ENCODE measurements at places on chromosomes 2 and 18.

DNA sequence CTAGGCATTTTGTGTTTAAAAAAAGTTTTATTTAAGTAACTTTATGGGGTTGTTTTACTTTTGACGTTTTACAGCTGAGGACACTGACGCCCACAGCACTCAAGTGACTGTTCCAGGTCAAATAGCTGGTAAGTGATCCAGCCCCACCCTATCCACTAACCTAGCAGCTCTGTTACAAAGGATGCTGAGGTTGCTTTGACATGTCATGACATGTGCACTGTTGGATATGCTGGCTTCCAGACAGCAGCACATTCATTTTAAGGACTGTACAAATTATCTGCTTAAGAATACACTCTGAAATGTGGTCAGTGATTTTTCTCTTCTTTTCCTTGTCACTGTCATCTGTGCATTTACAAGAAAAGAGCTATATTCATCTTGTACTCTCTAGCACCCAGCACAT, 417.5 kb downstream of the ZEB2 start:
- no peak for DNase-seq

GRCh38 chr2:74564222-74564621, 9.7 kb downstream of the DOK1 start:
- DNase-seq: no peak

- no peak for DNase-seq
These were observed 176.8 kb downstream of the ZNF407 start for GRCh38 chr18:74774486-74774885.

DNA sequence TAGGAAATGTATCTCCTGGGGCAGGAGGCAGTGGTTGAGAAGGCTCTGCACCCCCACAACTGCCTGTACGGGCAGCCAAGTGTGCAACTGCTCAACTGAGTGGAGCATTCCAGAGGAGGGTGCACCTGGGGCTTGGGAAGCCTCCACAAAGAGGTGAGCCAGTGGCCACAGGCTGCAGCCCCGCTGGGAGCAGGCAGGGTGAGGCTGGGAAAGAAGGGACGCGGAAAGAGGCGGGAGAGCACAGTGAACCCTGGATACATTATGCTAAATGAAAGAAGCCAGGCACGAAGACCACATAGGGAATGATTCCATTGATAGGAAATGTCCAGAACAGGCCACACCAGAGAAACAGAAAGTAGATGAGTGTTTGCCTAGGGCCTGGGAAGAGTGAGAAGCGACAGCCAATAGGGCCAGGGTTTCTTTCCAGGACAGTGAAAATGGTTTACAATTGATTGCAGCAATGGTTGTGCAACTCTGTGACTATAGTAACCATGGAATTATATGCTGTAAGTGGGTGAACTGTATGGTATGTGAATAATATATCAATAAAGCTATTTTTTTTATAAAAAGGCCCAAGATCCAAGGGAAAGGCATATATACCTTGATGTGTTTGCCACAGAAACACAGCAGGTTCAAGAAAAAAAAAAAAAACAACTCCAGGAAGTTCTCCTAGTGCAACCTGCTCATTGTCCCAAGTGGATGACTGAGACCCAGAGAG, 82.4 kb downstream of the DDX1 start:
- DNase-seq: no peak

GRCh38 chr2:45691171-45691999, 39.9 kb downstream of the PRKCE start:
- DNase-seq: no peak

GRCh38 chr2:229044581-229044980, 226.5 kb downstream of the PID1 start:
- DNase-seq: no peak

DNA sequence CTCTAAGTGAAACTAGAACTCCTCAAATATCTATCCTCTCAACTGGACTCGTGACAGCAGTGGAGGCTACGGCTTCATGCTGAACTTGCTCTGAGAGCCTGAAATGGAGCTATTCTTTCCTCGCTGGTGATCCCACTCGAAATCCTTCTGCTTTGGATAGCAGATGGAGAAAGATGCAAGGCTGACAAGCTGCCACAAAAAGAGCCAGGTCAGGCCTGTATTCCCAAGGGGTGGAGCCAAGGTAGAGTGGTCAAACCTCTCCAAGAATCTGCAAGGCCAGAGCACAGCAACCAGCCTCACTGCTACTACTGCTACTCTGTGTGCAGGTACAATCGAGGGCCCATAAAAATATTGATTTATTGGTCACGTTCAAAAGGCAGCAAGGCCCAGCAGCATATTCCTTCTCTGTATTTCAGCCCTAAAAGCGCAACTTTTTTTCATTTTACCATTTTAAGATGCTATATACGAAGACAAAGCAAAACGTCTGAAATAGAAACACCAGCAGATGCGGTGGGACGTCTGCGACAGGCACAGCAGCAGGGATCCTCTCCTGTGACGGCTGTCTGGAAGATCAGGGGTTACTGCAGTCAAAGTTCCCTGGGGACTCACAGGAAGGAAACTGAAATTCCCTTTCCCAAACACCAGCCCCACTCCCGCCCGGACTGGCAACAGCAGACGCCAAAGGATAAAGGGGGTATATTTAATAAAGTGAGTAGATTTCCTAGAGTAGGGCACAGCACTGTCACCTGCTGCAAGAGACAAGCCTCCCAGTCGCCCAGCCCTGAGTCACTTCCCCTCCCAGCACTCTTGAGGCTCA, 2.4 kb downstream of the SPRED2 start:
- no peak for DNase-seq

DNA sequence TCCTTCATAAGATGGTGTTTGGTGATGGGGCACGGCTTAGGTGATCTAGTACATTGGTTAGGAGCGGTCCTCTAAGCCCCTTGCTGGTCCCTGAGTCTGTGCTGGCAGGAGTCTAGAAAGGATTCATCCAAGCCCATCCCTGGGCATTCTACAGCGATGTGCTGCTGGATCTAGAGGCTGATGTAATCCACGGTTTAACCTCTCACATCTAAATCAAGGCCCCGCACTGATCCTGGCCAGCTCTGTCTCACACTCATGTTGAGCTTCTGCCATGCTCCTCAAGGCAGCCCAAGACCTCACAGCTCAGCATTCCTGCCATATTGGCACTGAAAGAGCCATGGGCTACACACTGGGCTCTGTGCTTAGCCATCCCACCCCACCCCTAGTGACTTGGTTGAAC, 664.8 kb downstream of the STK39 start:
- no peak for DNase-seq

- no peak for DNase-seq
These were observed 99.5 kb downstream of the TTC32 start for GRCh38 chr2:19802086-19802841.

DNA sequence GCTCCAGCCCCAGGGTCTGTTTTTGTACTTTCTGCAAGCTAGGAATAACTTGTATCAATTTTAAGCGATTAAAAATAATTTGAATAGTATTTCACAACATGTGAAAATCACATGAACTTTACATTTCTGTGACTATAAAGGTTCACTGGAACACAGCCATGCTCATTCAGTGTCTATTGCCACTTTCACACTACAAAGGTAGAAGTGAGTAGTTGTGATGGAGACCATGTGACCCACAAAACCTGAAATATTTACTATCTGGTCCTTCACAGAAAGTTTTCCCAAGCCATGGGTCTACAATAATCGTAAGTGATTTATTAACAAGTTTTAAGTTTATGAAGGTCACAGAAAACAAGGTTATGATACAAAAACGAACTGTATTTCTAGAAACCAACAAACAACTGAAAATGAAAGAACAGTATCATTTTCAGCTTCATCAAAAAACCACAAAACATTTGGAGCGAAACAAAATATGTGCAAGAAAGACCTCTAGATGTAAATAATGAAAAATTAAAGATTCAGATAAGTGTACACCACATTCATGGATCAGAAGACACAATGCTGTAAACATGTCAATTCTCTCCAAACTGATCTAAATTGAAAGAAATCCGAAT, 68.9 kb upstream of the DNER start:
- no peak for DNase-seq

DNA sequence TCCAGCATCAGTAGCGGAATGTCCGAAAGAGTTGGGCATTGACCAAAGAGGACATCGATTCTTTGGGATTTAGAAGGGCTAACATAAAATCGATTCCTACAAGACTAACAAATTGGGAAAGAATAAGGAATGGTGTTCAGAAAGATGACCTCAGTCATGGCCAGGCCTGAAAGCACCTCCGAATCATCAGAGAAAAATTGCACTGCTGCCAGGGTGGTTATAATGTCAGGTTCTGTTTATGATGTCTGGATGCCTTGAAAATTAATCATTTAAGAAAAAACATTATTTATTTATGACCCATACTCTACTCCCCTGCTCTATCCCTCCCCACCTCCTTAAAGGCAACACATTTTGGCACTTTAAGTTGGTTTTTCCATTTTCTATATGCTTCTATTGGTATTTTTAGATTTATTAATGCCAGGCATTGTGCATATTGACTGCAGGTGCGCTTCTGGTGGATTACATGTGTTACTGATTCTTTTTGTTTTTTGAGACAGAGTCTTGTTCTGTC, 104.7 kb downstream of the MYCN start:
- DNase-seq: no peak
